ENCODE measurements at places on chromosomes 7 and 10.

DNA sequence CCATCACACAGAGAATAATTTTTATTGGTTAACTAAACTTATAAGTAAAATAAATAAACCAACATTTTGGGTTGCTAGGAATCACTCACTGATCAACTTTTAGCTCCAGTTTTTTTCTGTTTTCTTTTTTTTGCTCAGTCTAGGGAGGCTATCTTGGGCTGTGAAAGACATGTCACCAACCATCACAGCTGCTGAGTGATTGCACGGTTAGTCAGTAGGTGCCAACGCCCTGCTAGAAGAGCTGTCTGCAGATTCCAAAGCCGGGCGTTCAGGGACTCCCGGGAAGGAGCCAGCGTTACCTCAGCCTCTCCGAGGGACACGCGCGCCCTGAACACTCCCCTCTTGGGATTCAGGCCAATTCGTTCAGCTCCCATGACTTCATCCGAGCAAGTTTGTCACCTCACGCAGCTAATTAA, 604 bp upstream of the STAM start:
- DNase-seq = peak; percentile 48

DNA sequence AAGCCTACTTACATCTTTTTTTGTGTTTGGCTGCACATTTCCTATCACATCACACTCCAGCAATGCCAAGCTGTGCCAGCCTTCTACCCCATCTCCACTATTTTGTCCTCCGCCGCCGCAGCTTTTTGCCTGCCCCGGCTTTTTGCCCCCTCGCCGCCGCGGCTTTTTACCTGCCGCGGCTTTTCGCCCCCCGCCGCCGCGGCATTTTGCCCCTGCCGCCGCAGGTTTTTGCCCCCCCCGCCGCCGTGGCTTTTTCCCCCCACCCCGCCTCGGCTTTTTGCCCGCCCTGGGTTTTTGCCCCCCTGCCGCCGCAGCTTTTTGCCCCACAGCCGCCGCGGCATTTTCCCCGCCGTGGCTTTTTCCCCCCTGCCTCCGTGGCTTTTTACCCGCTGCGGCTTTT, 506.0 kb downstream of the ZNF37A start:
- no peak for DNase-seq

GRCh38 chr10:132679217-132679595, 106.7 kb downstream of the NKX6-2 start:
- no peak for DNase-seq

DNA sequence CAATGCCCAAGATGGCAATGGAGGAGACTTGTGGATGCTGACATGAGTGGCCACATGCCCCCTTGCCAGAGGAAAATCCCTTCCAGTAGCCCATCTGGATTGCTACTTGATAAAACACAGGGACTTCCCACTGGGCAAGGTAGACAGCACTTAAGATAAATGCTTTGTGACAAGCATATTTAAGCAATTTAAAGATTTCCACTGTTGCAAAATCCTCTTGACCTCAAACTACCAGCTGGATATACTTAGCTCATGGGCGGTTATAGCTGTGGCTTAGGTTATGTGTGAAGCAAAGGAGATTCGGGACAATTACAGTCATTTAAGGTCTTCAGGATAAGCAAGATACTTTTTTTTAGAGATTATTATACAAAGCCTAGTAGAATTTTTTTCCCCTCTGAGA, 238.1 kb downstream of the BMPER start:
- no peak for DNase-seq

DNA sequence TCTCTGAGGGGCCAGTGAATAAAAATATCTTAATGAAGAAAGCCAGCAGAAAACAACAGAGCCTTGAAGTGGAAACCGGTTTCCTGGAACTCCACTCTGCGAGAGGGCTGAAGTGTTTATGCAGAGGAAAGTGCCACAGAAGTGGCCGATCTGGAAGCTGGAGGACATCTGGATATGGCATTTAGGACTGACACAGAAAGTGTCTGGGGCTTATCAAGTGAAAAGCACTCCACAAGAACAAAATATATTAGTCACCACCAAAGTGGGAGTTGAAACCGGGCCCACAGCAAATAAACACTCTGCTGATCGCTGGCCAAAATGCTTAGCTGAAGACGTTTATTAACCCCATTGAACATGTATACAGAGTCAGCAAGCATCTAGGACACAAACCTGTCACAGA, 7.8 kb downstream of the NOD1 start:
- DNase-seq = no peak

DNA sequence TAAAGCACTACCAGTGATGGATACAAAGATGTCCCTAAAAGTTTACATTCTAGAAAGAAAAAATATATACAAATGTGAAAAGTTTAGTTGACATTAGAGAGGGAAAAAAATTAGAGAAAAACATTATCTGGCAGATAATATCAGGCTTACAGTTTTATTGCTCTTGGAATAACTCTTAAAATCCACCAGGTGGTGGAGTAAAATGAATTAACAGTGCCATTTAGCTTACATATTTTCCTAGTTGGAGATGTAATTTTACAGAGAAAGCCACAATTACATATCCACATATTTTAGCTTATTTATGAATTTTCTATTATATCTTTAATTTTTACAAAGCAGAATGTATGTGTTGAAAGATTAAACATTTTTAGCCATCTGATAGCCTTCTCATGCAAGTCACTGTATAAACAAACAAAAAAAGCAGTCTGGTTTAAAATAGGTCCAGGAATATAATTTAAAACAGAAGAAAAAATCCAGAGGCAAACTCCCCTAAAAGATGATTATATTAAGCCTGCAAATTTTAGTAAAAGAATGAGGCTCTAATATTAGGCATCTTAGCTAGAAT, 6.5 kb downstream of the CABCOCO1 start:
- no peak for DNase-seq
